ENCODE measurements at places on chromosomes 5 and 9. TPM values are rescaled to one million over a fixed set of nuclear protein-coding genes. Genes with fewer than 3 reads are reported as not detected.
A peak's percentile ranks its signal among the peaks of the same experiment; 100 is the strongest.

GRCh38 chr9:98192503-98193335, at the start of gene CORO2A:
Gene CORO2A (minus strand): TSS chr9:98192637. CDS start chr9:98157660, 34,977 bp downstream.
- DNase-seq, result peak; percentile 86

The OLFM1 gene
- polyA plus RNA-seq, result 29.3 TPM

DNA sequence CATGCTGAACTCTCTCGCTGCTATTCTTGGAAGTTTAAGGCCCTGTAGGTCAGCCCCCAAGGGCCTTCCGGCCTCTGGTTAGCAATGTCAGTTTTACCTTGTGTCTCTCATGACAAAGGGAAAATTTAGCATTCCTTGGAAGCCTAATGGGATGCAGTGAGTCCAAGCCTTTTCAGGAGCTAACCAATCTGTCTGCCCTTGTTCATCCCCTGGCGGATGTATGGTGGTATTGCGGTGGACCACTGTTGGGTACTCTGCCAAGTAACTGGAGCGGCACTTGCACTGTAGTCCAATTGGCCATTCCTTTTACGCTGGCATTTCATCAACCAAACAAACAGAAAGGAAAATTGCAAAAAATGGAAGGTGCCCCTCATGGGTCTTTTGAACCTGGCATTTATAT, 318.4 kb upstream of the NMUR2 start:
- no peak for DNase-seq

DNA sequence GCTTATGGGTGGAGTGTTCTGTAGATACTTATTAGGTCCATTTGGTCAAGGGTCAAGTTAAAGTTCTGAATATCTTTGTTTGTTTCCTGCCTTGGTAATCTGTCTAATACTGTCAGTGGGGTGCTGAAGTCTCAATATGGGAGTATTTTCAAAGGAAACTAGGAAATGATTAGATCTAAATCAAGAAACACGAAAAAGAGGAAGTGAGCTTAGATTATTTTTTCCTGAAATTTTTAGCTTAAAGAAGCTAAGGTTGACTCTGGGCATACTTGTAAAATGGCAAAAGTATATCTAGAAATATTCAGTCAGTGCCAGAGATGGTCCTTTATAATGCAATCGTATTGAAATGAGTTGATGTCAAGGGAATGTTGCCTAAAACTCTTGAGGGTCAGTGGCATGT, 313.5 kb downstream of the ICE1 start:
- no peak for DNase-seq

The BSPRY gene
- polyA plus RNA-seq, result 9.5 TPM

DNA sequence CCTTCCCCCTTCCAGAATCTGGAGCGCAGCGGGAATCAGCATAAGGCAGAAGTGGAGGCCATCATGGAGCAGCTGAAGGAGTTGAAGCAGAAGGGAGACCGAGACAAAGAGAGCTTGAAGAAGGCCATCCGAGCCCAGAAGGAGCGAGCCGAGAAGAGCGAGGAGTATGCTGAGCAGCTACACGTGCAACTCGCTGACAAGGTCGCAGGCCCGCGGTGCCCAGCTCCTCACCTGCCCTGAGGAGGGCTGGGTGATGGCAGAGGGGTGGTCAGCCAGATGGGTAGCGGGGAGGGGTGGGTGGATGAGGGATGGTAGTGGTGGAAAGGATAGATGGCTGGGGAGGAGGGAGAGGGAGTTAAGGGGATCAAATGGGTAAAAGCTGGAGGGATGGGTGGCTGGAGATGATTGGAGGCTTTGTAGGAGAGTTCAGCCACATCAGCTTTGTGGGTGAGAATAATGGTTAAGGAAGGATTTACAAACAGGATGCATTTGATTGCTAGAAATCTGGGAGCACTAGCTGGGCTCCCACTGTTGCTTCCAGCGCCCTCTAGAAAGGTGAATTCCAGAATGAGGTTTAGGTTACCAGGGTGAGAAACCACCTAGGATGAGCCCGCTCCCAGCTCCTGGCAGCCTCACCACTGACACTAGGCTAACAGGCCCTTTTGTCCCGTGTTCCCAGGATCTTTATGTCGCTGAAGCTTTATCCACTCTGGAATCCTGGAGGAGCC, 19.7 kb upstream of the GLE1 start:
- no peak for DNase-seq

Measured in large intestine (tissue), 12 donors.